Fibroblast of skin of left quadriceps (primary cell): ENCODE measurements at places on chromosomes 11 and 22.

DNA sequence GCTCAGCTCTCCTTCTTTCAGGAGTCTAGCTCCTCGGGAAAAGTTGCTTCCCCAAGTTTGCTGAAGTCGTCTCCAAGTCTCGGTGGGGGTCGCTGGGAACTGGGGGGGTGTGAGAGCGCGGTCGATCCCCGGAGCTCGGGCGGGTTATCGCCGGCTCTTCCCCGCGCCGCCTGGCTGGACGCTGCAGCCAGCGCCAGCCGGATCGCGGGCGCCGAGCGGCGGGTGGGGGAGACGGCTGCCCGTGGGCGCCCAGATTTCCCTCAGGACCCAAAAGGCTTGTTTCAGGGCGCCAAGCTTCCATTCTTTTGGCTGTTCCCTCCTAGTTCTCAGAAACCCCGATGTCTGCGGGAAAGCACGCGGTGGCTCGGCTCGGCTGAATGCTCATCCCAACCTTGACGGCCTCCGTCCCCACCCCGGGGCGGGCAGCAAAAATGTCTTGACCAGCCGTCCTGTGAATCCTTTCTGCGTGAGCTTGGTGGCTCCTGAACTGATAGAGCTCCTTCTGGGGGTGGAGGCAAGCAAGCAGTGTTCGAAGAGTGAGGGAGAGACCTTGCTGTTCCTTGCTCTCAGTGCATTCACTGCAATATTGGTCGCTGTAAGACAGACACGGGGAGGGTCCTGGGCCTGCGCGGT, 1.7 kb downstream of the ZBTB16 start:
- no peak for DNase-seq

- DNase-seq, result no peak
Measured at GRCh38 chr11:72579816-72580641, 94.2 kb downstream of the PDE2A start.

GRCh38 chr11:110094298-110095285, 1.4 kb downstream of the ZC3H12C start:
- DNase-seq, result no peak

- DNase-seq, result no peak
Measured at GRCh38 chr11:110337570-110338193, 41.3 kb upstream of the RDX start.

- DNase-seq, result no peak
Measured at GRCh38 chr22:50000587-50001387, 11.8 kb downstream of the IL17REL start.

GRCh38 chr11:101582236-101582988, 1.4 kb downstream of the TRPC6 start:
- DNase-seq, result no peak

- DNase-seq, result no peak
Measured at GRCh38 chr22:37021710-37022482, 2.4 kb downstream of the MPST start.

DNA sequence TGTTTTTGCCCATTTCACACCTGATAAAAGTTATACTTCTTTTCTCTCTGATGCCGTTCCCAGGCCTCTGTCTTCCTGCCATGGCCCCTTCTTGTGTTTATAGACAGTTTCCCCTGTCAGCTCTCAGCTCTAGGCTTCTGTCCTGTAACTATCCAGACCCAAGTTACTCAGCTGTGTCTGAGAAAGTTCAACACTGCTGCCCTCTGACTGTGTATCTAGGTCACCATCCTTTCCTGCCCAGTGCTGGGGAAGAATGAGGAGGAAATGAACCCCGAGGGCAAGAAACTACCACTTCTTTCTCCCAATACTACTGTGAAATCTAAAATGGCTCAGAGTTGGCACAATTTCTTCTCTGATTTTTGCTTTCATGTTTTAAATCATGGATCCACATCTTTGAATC, 29.6 kb downstream of the SNX19 start:
- no peak for DNase-seq

GRCh38 chr11:7606496-7606895, 66.8 kb downstream of the CYB5R2 start:
- no peak for DNase-seq

- DNase-seq, result no peak
Measured at GRCh38 chr11:66720899-66721470, 8.0 kb downstream of the SPTBN2 start.

GRCh38 chr11:94926271-94926625, 47.1 kb downstream of the CWC15 start:
- DNase-seq, result no peak

DNA sequence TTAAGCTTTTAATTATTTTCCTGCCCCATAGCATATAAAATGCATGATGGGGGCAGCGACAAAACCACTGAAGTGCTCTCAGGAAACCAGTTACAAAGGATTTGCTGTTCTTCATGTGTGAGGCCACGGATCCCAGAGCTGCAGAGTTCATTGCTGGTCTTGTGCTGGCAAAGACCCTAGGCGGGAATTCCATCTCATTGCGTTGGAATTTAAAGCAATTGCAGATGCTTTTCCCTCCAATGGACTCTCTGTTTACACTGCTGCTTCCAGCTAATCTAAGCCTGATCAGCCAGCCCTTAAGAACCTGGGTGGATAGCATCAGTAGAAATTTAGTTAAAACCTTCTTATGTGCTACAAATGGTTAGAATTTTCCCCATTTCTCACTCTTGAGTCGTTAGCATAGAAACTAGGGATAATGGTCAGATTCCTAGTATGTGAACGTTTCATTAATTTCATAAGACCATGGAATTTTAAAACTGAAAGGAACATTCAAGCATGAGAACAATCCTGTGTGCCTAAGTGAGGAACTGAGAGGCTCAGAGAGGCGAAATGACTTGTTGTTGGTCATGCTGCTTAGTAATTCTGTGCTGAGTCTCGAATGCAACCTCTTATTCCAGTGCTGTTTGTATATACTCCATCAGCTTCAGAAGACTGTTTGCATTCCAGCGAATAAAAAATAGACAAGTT, 36.1 kb upstream of the ADSL start:
- DNase-seq, result peak; percentile 82

GRCh38 chr11:22787551-22788162, 41.9 kb downstream of the SVIP start:
- DNase-seq, result peak; percentile 21

DNA sequence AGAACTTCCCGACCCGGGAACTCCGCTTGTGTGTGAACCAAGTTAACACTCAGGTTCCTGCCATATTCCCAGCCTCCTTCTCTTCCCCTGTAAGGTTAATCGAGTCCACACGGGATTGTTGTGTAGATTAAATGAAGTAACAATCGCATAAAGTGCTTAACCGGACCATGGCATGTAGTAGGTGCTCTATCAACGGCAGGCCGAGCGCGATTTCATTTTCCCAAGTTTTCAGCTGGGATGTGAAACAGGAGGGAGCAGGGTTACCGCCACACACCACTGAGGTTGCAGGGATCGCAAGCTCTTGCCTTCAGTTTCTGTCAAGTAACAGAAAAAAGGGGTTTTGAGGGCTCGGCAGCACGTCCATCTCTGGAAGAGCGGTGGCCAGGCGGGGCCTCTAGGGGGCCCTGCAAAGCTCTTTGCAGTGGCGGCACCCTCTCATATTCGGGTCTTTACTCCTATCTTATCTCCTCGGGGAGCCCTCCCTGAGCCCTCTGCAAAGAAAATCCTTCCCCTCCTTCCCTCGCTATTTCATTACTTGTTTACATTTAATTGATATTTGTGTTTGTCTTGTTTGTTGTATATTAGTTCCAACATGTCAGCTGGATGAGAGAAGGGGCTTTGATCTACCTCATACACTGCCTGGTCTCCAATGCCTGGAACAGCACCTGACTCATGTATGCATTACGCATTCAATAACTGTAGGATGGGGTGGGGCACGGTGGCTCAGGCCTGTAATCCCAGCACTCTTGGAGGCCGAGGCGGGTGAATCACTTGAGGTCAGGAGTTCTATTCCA, 816 bp upstream of the PLEKHA7 start:
- DNase-seq, result no peak

DNA sequence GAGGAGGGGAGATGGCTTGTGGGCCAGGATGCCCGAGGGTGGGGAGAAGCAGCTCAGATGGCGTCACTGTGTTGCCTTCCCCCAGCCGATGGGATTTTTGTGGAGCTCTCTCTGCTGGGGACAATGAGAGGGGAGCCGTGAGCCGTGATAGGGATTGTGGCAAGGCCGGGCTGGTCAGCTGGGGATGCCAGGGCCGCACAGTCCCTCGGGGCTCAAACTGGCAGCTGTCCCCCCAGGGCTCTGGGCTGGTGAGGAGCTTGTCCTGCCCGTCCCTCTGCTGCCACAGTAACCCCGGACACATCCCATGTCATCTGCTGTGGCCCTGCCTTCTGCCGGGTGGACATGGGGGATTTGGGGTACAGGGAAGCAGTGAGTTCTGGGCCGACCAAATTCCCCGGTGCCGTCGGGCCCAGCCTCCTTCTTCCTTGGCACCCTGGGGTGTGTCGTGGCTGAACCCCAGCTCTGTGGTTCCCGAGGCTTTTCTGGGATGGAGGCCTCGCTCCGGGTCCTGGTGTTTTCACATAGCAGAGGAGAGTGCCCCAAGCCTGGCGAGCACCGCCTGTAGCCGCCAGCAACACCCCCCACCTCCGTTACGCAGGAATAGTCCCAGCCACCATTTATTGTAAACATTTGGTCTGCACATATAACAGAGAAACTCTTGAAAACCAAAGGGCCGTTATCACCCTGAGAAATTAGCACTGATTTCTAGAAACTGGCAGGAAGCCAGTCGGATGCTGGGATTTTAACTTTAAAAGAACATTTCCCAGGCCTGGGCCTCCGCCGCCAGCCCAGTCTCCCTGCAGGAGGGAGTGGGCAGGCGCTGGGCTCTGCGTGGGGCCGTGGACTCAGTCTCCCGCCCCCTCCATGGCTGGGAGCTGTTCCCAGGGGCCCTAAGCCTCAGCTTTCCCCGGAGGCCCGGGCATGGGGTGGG, 9.9 kb downstream of the BRSK2 start:
- no peak for DNase-seq

DNA sequence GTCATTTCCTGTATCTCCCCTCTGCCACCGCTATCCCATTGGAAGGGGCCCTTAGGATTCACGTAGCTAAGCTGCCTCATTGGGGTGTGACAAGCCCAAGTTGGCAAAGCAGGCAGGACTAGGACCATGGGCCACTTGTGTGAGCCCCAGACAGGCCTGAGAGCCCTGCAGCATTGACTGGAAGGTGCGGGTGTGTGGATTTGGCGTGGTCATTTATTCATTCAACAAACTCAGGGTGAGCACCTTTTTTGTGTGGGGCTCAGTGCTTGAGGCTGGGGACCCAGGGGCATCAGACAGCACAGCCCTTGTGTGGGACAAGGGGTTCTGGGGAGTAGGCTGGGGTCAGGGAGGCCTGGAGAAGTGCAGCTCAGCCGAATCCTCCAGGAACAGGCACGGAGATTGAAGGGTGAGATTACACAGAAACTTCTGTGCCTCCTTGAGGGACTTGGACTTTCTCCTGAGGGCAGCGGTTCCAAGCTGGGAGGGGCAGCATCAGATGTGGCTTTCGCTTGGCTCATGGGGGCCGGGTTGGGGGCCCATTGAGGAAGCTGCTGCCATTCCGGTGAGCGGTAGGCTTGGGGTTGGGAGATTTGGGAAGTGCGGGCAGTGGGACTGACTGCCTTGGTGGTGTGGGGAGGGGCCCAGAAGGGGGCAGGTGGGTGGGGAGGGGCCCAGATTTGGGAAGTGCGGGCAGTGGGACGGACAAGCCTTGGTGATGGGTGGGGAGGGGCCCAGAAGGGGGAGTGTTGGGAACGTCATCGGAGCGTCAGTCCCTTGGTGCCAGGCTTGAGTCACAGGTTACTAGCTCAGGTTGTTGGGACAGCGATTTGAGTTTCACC, 11.9 kb downstream of the MGAT3 start:
- DNase-seq, result no peak

DNA sequence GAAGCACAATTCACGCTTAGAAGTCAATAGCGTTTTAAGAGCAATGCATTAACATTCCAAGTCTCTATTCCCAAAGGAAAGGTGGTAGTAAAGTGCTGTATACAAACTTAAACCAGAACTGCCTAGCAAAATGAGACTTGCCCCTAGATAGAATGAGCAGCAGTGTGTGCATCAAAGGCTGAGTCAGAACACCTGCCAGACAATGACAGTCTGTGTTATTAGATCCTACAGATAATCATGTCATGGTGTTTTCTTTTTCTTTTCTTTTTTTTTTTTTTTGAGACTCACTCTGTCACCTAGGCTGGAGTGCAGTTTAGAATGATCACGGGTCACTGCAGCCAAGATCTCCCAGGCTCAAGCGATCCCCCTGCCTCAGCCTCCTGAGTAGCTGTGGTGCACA, 1.6 kb downstream of the RTCB start:
- no peak for DNase-seq

- no peak for DNase-seq
Measured at GRCh38 chr11:34006876-34007275, 44.7 kb upstream of the CAPRIN1 start.

DNA sequence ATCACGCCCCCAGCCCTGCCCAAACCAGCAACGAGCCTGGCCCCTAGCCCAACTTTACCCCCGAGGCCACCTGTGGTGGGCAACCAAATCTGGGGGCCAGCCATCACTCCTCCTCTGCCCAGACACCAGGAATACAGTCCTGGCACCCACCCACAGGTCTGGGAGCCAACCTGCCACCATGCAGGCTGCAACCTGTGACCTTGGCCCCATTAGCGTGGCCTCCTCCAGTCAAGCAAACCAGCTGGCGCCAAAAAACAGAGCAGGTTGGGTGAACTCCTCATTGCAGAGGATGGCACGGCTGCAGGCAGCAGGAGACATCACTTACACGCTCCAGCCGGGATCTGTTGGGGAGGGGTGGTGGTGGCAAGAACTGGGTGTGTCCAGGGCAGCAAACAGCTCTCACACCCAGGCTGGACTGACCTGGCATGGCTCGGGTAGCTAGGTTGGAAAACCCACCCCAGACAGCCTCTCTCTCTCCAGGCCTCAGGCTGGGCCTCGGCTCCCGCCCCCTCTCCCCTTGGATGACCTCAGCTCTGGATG, 65.5 kb upstream of the TCF20 start:
- no peak for DNase-seq

DNA sequence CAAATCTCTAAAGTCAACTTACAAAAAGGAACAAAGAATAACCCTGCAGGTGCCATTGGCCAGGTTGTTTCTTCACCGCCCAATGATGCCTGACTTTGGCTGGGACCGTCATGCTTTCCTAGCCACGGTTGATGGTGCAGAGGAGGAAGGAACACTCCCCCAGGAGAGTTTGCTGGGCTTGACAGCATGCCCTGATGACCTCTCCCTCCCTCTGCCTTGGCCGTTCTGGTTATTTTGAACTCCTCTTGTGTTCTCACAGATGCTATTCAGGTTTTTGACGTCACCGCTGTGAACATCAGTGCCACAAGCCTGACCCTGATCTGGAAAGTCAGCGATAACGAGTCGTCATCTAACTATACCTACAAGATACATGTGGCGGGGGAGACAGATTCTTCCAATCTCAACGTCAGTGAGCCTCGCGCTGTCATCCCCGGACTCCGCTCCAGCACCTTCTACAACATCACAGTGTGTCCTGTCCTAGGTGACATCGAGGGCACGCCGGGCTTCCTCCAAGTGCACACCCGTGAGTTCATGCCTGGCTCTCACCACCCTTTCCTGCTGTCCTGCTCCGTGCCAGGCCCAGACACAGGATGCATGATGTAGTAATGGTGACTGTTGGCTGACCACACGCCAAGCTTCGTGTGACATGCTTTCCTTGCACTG, 89.0 kb upstream of the OR4B1 start:
- DNase-seq, result no peak
